ENCODE measurements at places on chromosomes 4 and X. TPM values are rescaled to one million over a fixed set of nuclear protein-coding genes. Genes with fewer than 3 reads are reported as not detected.

The PNMA6F gene
- total RNA-seq: not detected

The TCEAL5 gene
- total RNA-seq: not detected

The ZAR1 gene
- not detected for total RNA-seq

The NIPAL1 gene
- total RNA-seq: not detected

The COL4A5 gene
- total RNA-seq: 42.5 TPM

The FAAH2 gene
- total RNA-seq: 0.15 TPM

The DCAF12L2 gene
- total RNA-seq: 0.15 TPM

The CRLF2 gene
- not detected for total RNA-seq

The ADH1C gene
- 5.5 TPM for total RNA-seq

The PF4V1 gene
- total RNA-seq: 0.58 TPM

The MAGEA1 gene
- total RNA-seq: not detected

The TREX2 gene
- total RNA-seq: 1.7 TPM

The SYTL4 gene
- 3.1 TPM for total RNA-seq

The ZNF280C gene
- 3.6 TPM for total RNA-seq

The TBC1D9 gene
- total RNA-seq: 33.4 TPM

The ATP1B4 gene
- not detected for total RNA-seq

The SLC9B1 gene
- total RNA-seq: 1.7 TPM

The SNCA gene
- 2.0 TPM for total RNA-seq

The NAA15 gene
- total RNA-seq: 30.1 TPM

The CXCL3 gene
- total RNA-seq: 10.6 TPM

The RGN gene
- total RNA-seq: 5.2 TPM

The FAM133A gene
- 0.15 TPM for total RNA-seq

The ADAM29 gene
- not detected for total RNA-seq

The KLHL15 gene
- 8.1 TPM for total RNA-seq

The TCEAL9 gene
- total RNA-seq: 77.6 TPM

The ELF4 gene
- total RNA-seq: 9.7 TPM

The PLP1 gene
- total RNA-seq: 1.5 TPM

The XKRX gene
- total RNA-seq: 0.15 TPM

The HSD17B13 gene
- 0.15 TPM for total RNA-seq

The NPNT gene
- total RNA-seq: 0.29 TPM

Data from smooth muscle cell of trachea (primary cell).